Urothelium cell line (cell line): ENCODE measurements at places on chromosomes 12 and 14.
A peak's percentile ranks its signal among the peaks of the same experiment; 100 is the strongest.

DNA sequence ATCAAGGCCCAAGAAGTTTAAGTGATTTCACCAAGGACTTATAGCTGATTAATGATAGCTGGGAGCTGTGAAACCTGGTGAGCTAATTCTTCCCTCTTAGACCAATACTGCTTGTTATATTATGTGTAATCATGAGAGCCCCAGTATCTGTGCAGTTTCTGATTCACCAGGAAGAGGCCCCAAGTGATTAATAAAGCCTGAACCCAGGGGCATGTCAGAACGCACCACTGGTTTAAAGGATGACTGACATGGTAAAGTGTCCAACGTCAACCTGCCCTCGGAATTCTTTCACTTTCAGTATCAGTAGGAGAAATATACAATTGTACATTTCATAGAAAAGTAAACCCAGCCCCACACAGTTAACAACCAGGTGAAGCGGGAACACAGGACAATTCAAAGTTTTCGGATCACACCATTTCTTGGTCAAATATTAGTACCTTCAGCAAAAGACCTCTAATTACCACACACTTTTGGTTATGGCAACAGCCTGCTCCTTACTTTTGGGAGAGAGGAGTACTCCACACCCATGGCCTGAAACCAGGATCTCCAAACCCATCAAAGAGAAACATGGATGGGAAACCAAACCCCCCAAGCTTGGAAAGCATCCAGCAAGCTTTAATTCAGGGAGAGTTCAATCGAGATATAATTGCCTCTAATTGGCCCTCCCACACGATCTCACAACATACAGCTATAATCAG is 28.5 kb downstream of the TMCC3 start:
- DNase-seq, result no peak

- no peak for DNase-seq
These were observed 81.2 kb downstream of the BCL11B start for GRCh38 chr14:99190696-99191394.

DNA sequence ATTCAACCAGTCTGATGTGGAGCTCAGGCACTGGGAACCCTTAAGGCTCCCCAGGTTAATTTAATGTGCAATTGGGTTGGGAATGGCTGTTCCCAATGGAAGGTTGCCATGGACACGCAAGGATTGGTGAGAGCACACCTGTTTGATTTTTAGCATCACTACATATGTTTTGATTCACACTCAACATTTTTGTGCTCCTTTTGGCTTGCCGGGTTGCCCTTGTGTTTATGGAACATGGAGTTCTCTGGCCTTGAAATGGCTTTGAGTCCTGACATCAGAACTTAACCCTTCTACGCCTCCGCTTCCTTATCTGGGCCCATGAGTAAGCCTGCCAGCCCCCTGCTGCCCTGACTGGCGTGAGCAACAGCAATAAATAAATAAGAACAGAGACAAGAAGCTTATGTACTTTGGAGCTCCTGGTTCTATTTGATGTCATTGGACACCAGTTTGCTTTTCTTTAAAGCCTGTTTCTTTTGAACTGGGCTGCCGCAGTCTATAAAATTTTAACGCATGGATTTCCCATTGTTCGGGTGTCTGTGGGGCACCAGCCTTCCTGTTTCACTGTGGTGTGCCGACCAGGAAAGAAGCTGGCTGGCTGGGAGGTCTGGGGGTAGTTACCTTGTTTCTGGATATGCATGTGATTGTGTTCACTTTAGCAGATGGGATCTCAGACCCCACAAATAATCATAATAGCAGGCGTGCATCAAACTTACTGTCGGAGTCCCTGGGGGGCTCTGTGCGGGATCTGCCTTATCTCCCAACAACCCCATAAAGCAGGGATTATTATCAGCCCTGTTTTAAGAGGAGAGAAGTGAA is 27.8 kb downstream of the TBX3 start:
- DNase-seq, result no peak

GRCh38 chr12:33427071-33427470 is 12.5 kb downstream of the SYT10 start:
- DNase-seq, result peak; percentile 44

DNA sequence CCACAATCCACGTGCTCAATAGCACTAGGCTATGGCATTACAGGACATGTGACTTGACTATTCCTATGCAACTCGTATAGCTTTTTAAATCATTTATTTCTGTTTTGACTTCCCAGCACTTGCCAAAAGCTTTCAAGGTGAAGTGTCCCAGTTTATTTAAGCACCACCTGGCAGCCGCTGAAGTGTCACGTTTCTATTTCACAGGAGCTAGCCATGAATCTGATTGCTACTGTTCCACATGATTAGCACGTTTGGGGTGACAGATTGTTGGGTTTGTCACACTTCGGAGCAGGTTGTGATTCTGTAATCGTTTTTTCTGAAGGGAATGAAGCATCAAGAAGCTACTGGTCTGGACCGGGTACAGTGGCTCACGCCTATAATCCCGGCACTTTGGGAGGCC is 39.9 kb upstream of the BICDL1 start:
- DNase-seq, result no peak

DNA sequence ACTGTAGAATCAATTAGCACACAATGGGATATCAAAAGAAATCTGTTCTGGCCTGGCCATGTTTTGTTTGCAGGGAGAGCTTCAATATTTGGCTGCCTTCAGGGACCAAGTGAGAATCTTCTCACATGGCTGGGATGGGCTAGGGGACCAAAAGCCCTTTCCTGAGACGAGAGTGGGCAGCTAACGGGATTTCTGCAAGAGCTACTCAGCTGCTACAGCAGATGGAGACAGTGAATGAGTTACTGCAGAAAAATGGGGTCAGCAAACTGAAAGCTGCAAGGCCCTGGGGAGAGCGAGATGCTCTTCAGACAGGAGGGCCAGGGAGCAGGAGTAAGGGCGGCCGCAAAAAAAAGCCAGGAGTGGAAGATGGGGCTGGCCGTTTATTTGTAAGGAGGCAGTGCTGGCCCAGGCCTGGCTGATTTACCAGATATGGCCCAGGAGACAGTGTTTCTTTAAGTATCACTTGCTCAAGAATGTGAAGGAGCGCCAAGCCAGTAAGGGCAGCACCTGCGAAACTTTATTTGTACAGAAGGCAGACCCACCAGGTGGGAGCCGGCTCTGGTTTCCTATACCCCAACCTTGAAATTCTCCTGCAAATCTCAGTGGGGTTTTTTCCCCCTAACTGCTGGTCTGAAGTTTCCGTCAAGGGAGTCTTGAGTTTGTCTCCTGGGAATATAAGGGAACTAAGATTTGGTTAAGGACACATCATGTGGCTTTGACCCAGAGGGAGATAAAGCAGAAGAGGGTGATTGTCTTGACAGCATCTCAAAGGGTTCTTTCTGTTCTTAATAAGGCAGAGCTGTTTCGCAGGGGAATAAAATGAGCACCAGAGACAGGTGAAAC is 57.8 kb downstream of the SSH1 start:
- no peak for DNase-seq

DNA sequence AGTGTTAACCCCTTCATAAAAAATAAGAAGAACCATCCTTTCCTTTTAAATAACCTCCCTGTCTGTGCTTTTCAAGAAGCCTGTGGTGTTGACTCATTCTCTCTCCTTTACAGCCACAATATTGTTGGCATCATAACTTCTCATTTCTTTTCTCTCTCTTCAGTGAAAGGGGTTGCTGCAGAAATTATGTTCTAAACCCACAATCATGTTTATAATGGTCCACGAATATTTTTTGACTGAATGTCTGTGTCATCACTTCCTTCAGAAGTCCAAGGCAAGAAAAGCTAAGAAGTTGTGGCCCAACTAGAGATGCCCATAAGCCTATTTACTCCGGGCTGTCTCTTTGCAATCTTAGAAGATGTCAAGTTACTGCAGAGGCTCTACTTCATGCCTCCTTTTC is 488.3 kb downstream of the APAF1 start:
- no peak for DNase-seq

DNA sequence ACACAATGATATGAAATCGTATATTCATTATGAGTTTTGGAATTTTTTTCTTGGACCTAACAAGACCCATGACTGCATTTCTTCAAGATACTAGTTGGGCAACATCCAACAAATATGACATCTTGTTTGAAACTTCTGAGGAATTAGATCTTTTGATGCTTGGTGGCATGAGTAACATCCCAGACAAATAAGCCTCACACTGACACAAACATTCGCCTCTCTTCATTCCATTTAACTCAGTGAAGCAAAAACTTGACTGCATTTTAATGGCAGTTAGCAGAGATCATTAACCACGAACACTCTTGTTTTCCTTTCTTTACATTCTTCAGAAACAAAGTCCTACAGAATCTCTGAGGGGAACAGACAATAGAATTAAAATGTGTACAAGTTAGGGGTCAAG is 758.3 kb downstream of the C12orf50 start:
- no peak for DNase-seq

DNA sequence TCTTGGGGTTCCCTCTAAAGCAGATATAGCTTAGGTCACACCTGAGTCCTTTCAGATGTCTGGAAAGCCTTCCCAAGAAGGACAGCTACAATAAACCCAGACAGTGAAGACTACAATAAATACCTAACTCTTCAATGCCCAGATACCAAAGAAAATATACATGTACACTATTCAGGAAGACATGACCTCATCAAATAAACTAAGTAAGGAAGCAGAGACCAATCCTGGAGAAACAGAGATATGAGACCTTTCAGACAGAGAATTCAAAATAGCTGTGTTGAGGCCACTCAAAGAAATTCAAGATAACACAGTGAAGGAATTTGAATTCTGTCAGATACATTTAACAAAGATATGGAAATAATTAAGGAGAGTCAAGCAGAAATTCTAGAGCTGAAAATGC is 15.3 kb downstream of the MIPOL1 start:
- DNase-seq, result no peak

- DNase-seq, result no peak
These were observed 46.3 kb upstream of the FAR2 start for GRCh38 chr12:29102741-29103140.

DNA sequence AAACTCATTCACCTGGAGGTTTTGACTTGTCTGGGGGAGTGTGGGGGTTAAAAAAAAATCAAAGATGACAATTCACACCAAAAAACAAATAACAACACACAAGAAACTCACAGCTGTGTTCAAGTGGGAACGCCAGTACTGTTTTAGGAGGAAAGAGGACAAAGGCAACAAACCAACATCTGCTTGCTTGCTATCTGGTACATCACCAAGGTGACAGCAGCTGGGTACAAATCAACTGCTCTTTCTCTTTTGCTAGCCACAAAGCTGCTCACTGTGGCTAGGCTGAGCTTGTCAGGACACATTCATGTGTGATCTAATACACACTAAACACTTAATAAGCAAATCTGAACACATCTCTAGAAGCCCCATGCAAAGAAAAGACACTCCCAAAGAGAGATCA is 128.0 kb upstream of the RAP1B start:
- no peak for DNase-seq

- no peak for DNase-seq
These were observed 171.8 kb upstream of the PARP11 start for GRCh38 chr12:4044736-4045730.

DNA sequence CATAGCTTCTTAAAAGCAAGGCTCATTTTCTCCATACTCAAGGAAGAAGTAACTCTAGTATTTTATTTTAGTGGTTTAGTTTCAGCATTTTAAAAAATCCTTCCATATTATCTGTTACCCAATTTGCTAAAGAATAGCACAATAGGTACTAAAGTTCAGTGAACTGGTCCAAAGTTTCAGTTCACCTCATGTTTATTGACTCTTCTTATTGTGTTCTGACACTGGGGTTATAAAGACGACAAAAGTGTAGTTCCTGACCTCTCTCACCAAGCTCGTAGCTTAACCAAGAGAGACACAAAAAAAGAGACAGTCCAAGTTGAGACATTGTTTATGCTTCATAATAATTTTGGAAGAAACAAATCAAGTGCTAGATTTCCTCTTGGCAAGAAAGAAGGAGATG is 40.8 kb upstream of the SLC38A2 start:
- DNase-seq, result no peak

DNA sequence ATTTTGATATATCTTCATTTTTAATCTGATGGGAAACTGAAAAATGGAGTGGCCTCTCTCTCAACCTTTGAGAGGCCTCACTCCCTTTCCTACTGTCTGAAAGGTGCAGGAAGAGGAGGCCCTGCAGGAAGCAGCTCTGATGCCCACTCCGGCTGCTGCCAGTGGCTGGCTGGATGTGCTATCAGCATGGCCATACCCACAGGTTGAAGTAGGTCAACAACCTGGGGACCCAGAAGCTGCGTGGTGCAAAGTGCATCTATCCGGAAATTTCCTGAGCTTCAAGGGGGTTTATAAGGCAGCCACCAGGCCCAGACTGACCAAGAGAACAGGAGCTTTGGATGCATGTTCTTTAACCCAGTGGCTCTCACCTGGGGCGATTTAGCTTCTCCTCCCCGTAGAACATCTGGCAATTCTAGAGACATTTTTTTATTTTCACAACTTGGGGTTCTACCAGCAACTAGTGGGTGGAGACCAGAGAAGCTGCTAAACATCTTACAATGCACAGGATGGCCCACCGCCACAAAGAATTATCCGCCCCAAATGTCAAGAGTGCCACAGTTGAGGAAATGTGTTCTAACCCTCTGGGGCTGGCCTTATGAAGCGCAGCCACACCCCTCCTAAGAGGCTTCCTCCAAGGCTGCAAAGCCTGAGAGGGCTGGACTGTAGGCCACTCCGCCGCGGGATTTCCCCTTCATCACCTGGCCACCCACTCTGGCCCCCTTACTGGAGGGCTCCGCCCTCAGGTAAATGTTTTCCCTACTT is 8.2 kb upstream of the BATF start:
- DNase-seq, result no peak

- DNase-seq, result no peak
These were observed 80.8 kb upstream of the C12orf71 start for GRCh38 chr12:27163048-27163715.

- DNase-seq, result peak; percentile 45
These were observed 722 bp downstream of the TMED8 start for GRCh38 chr14:77375973-77376770.

DNA sequence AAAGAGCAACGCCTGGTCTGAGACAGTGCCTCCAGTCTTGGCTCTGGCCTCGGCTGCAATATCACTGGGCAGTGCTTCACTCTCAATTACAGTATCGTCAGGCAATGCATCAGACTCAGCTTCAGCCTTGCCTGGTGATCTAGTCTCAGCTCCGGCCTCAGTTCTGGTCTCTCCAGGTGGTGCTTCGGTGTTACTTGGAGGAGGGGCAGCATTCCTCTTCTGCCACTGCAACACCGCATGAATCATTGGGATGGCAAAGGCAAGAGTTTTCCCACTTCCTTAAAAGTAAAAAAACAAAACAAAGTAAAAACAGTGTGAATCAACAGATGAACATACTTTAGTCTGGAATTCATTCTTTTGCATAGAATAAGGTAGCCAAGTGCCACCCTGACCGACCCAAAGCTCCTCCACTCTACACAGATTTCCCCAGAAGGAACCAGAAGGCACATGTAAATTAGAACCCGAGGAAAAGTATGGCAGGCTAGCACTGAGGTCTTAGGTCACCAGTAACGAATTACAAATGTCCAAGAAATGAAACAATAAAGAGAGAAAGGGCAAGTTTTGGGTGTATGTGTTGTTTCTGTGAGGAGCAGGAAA is 18.6 kb downstream of the DDX24 start:
- peak; percentile 66 for DNase-seq

GRCh38 chr12:55736780-55737580 is 5.9 kb upstream of the GDF11 start:
- peak; percentile 28 for DNase-seq

GRCh38 chr12:28025821-28026505 is 53.4 kb upstream of the PTHLH start:
- DNase-seq, result no peak
